Common myeloid progenitor, CD34-positive (primary cell): ENCODE measurements at places on chromosomes 1 and 21.

DNA sequence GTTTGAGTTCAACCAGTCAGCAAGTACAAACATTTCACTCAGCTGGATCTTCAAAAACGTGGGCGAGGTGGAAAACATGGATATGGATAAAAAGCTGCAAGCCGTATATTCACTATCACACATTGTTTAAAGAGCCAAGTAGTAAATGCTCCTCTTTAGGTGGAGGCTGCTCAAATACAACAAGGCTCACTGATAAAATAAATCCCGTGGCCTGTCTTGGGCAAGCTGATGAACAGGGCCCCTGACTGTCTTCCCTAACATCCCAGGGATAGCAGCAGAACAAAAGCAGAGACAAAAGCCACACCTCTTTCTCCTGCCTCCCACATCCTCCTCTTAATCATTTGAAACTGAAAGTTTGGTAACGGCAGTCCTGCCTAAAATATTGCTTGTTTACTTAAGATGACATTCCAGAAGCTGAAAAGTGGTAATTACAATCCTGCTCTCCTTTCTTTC lies 357.7 kb downstream of the TTLL7 start:
- no peak for DNase-seq

- DNase-seq = no peak
Observed at GRCh38 chr1:52978045-52978444, 51.0 kb downstream of the SCP2 start.

- no peak for DNase-seq
Observed at GRCh38 chr1:21308847-21309652, 18.8 kb upstream of the ECE1 start.

DNA sequence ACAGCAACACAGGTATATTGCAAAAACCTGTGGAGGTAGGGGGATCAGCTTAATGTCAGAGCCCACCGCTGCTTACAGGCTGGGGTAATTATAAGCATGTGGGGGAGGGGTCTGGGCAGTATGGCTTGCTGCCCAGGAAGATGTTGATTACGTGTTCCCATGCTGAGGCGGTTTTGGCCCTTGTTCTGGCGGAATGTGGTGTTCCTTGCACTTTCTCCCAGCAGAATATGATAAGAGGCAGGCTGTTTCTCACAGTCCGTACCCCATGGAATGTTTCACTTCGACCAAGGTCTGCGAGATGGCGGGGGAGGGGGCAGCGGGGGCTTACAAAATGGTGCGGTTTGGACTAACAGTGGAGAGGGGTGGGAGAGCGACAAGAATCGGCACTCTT lies 9.8 kb upstream of the HPCAL4 start:
- DNase-seq = no peak

GRCh38 chr1:154479764-154480421 lies 22.1 kb upstream of the TDRD10 start:
- DNase-seq = peak; percentile 80

DNA sequence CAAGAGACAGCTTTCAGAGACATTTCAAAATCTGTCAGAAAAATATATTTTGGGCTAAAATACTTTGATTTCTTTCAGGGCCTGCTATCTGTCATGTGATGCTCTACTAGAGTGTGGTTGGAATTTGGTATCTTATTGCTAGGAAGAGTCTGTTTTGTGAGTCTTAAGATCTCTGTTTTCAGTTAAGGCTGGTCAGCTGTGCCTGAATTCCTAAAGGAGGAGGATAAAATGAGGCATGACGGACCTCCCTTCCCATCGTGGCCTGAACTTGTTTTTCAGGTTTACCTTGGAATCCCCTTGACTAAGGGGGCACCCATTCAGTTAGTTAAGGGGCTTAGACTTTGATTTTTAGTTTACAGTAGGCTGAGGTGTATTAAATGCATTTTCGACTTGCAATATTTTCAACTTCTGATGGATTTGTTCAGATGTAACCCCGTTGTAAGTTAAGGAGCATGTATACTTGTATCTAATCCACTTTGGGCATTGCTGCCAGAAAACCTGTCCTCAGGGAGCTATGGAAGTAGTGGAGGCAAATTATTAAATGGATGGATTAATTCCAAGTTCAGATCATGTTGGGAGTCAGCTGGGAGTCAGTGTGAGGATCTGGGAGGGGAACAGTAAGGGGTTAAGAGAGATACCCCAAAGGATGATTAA lies 18.3 kb downstream of the CAPN2 start:
- DNase-seq = no peak

GRCh38 chr1:12014141-12014991 lies 4.9 kb upstream of the MIIP start:
- DNase-seq = peak; percentile 22

GRCh38 chr1:21828075-21828474 lies 16.0 kb downstream of the LDLRAD2 start:
- no peak for DNase-seq

GRCh38 chr1:7621334-7622219 lies 149.5 kb upstream of the VAMP3 start:
- no peak for DNase-seq

DNA sequence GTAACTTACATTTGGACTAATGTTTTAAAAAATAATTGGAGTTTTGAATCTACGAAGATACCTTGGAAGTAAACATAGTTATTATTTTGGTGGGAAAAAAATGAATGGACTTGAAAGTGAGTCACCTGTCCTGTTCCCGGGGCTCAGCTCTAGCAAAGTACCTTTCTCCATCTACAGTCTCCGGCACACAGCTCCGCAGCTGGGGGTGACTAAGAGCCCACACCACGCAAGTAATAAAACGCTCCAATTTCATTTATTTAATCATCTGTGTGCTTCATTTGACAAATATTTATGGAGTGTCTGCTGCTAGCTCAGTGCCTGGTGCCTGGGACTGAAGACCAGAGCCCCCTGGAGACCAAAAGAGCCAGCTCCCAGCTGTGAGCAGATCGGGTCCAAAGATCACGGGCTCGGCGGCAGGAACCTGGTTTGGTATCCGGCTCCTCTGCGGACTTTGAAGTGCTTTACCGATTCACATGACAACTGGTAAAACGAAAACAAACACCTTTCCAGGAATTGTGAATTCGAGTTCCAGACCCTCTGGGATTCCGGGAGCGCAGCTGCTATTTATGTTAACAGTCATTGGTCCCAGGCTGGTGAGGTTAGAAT lies 1.7 kb upstream of the RIPK4 start:
- peak; percentile 51 for DNase-seq
